A549 treated with Hydrocortisone at 1 μM for 4 hours (cell line): ENCODE measurements at places on chromosomes 5 and 9. TPM values are rescaled to one million over a fixed set of nuclear protein-coding genes. Genes with fewer than 3 reads are reported as not detected.

The C9 gene
- total RNA-seq = not detected in 5 replicates

The KCNN2 gene
- total RNA-seq = 0.06 to 0.16 TPM (median 0.07 TPM) in 4 of 5 replicates, not detected in the other

The RFK gene
- 30.5 to 37.9 TPM (median 34.9 TPM) in 5 replicates for total RNA-seq

The SLC31A1 gene
- total RNA-seq = 17.3 to 23.9 TPM (median 19.4 TPM) in 5 replicates

The DRD1 gene
- total RNA-seq = 0.06 to 0.16 TPM (median 0.09 TPM) in 5 replicates

The SLC6A19 gene
- total RNA-seq = 0.33 to 0.40 TPM (median 0.37 TPM) in 5 replicates

The FGF10 gene
- total RNA-seq = not detected in 5 replicates
